ENCODE measurements at places on chromosomes 2 and 18. TPM values are rescaled to one million over a fixed set of nuclear protein-coding genes. Genes with fewer than 3 reads are reported as not detected.

GRCh38 chr2:133652398-133652797 is 84.1 kb upstream of the NCKAP5 start:
- H3K4me1 ChIP-seq = peaks cover 17% of the 10 kb centered on the region
- H3K27me3 ChIP-seq = no peaks in the 10 kb centered on the region
- peak overlapping the region; percentile 9 for H3K27ac ChIP-seq
- H3K4me3 ChIP-seq = no peak overlapping the region

The CENPA gene
- total RNA-seq = 0.34 TPM

- H3K27me3 ChIP-seq = peaks cover 5% of the 10 kb centered on the region
- no peaks in the 10 kb centered on the region for H3K36me3 ChIP-seq
- peaks cover 45% of the 10 kb centered on the region for H3K4me1 ChIP-seq
- H3K4me3 ChIP-seq = no peak overlapping the region
These were observed 4.2 kb upstream of the PAX8 start for GRCh38 chr2:113282747-113283533.

DNA sequence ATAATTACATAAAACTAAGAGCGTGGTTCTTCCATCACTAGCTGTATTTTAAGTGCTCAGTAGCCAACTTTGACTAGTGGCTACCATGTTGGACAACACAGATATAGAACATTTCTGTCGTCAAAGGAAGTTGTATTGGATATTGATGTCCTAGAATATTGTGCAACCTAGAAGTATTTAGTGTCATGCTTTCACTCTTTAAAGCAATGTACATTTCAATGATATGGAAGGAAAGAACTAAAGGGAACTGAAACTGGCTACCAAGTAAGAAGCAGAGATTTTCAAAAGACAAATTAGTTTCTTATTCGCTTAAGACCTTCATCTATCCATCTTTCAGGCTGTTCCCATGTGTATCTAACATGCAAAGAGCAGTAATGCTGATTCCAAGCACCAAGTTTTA is 85.4 kb upstream of the EML6 start:
- H3K36me3 ChIP-seq = peaks cover 34% of the 10 kb centered on the region
- no peak overlapping the region for H3K4me3 ChIP-seq
- peaks cover 95% of the 10 kb centered on the region for H3K4me1 ChIP-seq
- H3K27me3 ChIP-seq = no peaks in the 10 kb centered on the region
- DNase-seq = no peak

DNA sequence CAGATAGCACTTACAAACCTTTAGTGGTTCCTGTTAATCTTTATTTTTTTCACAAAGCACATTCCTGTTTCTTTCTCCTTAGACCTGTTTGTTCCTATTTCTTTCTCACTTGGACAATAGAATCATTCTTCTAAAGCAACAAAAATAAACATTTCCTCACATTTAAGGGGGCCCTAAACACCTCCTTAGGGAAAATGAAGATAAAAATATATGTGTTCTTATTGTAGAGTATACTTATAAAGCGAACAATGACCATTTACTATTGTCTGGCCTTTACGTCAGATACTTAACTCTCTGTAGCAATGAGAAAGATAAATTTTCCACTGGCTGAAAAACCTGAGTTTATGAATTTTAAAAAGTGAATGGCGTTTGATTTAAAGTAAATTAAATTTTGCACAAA is 234.6 kb downstream of the TCF4 start:
- no peaks in the 10 kb centered on the region for H3K27me3 ChIP-seq
- DNase-seq = no peak
- peaks cover 10% of the 10 kb centered on the region for H3K4me1 ChIP-seq
- H3K36me3 ChIP-seq = no peaks in the 10 kb centered on the region
- no peak overlapping the region for H3K4me3 ChIP-seq

- H3K36me3 ChIP-seq = no peaks in the 10 kb centered on the region
- H3K27ac ChIP-seq = no peak overlapping the region
- H3K27me3 ChIP-seq = no peaks in the 10 kb centered on the region
- DNase-seq = no peak
- no peaks in the 10 kb centered on the region for H3K4me1 ChIP-seq
These were observed 33.2 kb downstream of the ANKRD29 start for GRCh38 chr18:23629444-23629946.

DNA sequence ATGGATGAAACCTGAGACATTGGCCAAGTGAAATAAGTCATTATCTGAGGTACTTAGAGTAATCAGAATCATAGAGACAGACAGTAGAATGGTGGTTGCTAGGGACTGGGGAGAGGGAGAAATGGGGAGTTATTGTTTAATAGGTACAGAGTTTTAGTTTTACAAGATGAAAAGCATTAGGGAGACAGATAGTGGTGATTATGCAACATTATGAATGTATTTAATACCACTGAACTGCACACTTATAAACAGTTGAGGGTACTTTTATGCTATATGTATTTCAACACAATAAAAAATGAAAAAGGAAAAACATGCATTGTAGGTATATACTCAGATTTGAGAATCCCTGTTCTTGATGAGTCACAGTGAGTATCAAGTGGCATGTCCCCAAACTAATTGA is 59.7 kb downstream of the EPC2 start:
- no peak overlapping the region for H3K4me3 ChIP-seq
- H3K27ac ChIP-seq = no peak overlapping the region
- DNase-seq = no peak
- peaks cover 3% of the 10 kb centered on the region for H3K36me3 ChIP-seq

The GALNT14 gene
- total RNA-seq = 1.0 TPM

- H3K27ac ChIP-seq = no peak overlapping the region
- no peak for DNase-seq
- peaks cover 52% of the 10 kb centered on the region for H3K4me1 ChIP-seq
- H3K27me3 ChIP-seq = peaks cover 45% of the 10 kb centered on the region
These were observed 6.6 kb downstream of the GAD1 start for GRCh38 chr2:170823088-170823897.
